ENCODE measurements at places on chromosomes 12 and 14.
A peak's percentile ranks its signal among the peaks of the same experiment; 100 is the strongest.

GRCh38 chr12:121534495-121535148 lies 46.2 kb downstream of the KDM2B start:
- DNase-seq, result no peak

- DNase-seq, result no peak
Measured at GRCh38 chr14:73234586-73235394, 2.5 kb upstream of the PAPLN start.

GRCh38 chr12:97005646-97006045 lies 98.6 kb downstream of the NEDD1 start:
- no peak for DNase-seq

- DNase-seq, result no peak
Measured at GRCh38 chr12:76878099-76878898, 520 bp downstream of the CSRP2 start.

GRCh38 chr14:72024043-72024407 lies 91.8 kb downstream of the RGS6 start:
- no peak for DNase-seq

DNA sequence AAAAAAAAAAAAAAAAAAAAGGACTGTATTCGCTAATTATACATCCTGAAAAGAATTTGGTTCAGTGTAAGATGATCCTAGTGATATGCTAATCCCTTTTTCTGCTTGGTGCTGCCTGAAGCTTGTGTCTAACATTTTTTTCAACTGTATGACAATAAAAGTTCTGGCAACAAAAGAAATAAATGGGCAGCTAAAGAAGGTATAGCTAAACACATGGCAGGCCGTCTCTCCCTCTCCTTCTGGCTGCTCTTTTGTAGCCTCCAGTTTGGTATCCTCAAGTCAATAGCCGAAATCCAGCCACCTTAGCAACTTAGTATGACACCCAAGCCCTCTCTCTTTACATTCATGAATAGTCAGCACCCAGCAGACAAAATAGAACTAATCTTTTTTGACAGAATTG lies 198.3 kb upstream of the OTX2 start:
- peak; percentile 18 for DNase-seq

GRCh38 chr12:132131229-132131628 lies 12.9 kb downstream of the DDX51 start:
- no peak for DNase-seq

- DNase-seq, result no peak
Measured at GRCh38 chr12:32400114-32400672, 835 bp downstream of the FGD4 start.

DNA sequence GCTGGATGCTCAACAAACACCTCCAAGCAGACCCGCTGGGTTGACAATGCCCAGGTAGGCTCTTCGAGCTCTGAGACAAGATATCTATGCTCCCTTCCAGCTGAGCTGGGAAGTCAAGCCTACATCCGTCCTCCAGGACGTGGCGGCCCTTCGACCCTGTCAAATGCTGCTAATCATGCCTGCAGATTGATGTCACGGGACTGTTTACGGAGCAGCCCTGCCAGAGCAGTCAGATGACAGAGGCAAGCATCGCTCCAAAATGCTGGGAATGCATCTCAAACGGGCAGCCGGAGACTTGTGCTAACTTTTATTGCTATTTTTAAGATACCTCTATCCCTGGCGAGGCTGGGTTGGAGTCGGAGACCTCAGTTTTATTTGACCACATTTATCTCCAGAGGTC lies 139.2 kb downstream of the NTF3 start:
- no peak for DNase-seq

GRCh38 chr12:10027311-10027710 lies 3.2 kb upstream of the CLEC9A start:
- DNase-seq, result no peak

DNA sequence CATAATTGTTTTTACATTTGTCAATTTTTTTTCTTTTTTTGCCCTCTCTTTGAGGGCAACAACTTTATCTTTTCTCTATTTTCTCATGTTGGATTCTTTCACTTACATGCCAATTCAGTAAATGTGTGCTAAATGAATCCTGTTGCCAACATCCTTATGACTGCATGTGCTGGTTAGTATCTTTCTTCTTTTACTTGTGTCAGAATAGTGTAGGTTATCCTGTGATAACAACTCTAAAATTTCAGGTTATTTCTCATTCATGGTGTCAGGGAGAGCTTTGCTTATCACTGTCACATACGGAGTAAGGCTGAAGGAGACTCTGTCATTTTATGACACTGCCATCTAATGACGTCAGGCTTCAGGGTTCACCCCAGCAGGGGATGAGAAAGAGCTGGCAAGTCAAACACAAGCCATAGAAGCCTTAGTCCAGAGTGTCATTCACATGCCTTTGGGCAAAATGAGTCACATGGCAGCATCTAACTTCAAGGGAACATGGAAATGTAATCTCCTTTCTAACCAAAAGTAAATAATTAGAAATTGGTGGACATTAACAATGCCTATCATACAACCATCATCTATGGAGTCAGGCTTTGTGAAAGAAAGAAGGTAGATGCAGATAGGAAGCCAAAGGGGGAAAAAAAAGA lies 242.5 kb upstream of the ATP2B1 start:
- DNase-seq, result no peak

DNA sequence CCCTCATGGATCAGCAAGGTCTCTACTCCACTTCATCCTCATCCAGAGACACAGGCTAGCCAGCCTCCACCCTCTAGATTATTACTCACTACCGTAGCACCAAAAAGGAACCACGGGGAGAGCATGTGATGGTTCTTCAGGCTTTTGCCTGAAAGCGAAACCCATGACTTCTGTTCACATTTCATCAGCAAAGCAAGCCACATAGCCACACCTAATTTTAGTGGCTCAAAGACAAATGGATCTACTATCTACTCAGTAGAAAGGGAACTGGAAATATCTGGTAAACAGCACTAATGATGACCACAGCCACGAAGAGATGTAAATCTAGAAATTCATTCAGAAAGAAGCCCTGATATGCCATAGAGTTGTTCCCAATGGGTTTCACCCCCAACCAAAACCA lies 51.4 kb downstream of the VCPKMT start:
- DNase-seq, result no peak

DNA sequence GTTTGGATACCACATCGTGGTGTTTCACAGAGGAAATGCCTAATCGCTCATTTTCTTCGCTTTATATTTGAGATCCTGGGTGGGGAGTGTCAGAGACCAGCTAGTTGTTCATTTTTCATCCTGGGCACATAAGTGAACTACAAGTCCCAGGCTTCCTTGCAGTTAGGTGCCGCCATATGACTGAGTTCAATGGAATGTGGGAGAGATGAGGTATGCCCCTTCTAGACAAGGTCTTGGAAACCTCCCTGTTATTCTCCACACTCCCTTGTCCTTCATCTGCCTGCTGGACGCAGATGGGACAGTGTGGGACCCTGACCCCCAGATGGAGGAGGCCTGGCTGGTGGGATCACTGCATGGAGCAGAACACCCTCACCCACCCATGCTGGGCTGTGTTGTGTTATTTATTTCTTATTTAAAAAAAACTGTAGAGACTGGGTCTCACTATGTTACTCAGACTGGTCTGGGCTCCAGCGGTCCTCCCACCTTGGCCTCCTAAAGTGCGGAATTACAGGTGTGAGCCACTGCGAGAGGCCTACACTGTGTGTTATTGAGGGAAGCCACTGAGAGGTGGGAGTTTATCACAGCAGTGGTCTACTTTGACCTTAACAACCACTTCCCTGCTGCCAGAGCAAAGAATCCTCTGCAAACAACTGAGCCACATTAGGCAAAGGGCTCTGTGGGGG lies 42.9 kb upstream of the VRK1 start:
- peak; percentile 36 for DNase-seq
